Breast epithelium (tissue), 4 donors: ENCODE measurements at places on chromosomes 7 and 10. TPM values are rescaled to one million over a fixed set of nuclear protein-coding genes. Genes with fewer than 3 reads are reported as not detected.

PNLIPRP3 gene
- total RNA-seq, result 0.29 TPM

RHEB gene
- total RNA-seq, result 89.3 TPM

BEND7 gene
- 19.3 TPM for total RNA-seq

TNS3 gene
- 41.0 TPM for total RNA-seq

MRLN gene
- total RNA-seq, result not detected

NKX2-3 gene
- total RNA-seq, result not detected

TRAPPC14 gene
- 16.1 TPM for total RNA-seq

TBXAS1 gene
- total RNA-seq, result 59.8 TPM
